ENCODE measurements at places on chromosomes 12 and 14.

DNA sequence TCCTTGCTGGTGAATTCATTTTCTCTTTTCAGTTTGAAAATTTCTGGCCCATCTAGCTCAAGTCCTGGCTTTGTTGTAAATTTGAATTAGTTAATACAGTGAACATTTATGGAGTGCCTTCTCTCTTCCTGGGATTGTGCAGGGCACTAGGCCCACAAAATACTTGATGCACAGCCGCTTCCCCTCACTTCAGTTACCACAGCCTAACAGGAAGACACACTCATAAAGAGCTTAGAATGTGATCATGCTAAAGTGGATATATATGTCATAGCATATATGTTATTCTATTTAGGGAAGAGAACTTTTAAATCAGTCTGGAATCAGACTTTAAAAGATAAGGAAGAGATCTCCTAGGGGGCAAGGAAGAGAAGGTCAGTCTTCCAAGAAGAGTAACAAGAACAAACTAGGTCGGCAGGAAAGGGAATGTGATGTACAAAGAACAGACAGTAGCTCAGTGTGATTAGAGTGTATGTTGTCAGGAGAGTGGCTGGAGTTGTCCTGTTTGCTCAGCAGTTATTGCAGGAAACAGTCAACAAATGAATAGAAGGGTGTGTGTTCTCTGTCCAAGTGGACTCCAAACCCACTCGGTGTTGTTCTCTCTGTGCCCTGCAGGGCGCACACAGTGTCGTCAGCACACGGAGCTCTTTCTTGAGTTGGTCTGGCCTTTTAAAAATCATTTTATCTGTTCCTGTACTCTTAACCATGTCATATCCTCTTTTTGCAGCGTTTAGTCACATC, 74.4 kb downstream of the DAAM1 start:
- no peaks in the 10 kb centered on the region for H3K27me3 ChIP-seq
- DNase-seq: no peak
- H3K4me1 ChIP-seq: peaks cover 17% of the 10 kb centered on the region
- H3K4me3 ChIP-seq: no peak overlapping the region
- peaks cover 34% of the 10 kb centered on the region for H3K36me3 ChIP-seq
- H3K27ac ChIP-seq: no peak overlapping the region

DNA sequence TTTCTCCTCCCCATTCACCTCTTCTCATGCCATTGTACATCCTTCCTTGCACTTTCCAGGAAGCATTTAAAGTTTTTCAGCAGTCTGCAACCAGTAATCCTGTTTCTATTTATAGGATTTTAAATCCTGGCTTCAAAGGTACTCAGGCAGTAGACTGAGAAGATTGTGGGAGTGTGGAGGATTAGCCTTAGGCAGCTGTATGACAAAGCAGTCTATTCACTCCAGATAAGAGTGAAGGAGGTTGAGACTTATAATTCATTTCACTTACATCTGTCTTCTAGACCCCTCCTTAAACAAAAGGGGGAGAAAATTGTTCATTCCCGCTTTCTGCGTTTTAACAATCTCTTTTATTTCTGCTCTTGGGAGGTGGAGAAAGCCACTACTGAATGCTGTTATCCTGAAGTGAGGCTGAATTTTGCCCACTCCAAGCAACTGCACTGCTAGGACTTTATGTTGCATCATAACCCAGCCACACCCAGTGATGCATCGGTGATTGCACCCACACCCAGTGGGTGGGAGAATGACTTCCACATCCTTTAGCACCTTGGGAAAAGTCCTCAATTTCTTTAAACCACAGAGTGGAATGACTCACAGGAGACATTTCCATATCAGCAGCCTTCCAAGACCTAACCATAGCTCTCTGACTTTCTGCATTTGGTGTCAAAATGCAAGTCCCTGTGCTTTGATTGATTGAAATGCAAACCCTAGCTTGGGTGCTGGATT, 382.5 kb upstream of the ATP2B1 start:
- peaks cover 7% of the 10 kb centered on the region for H3K4me1 ChIP-seq
- peaks cover 7% of the 10 kb centered on the region for H3K36me3 ChIP-seq
- no peak overlapping the region for H3K27ac ChIP-seq

DNA sequence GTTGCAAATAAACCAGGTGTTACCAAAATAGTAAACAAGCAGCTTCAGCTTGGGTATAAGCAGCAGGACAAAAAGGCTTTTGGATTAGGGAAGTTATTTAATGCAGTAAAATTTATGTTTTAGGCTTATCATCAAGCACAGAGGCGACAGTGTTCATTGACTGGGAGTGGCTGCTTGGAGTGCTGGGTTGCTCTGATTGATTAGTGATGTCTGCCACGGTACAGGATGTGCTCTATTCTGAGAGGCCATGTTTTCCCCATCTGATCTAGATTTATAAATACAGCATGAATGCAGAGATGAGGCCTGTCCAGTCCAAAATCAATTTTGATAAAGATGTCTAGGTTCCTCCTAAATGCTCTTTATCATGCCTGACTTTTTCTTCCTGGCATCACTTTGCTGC, 83.5 kb downstream of the MAP1LC3B2 start:
- H3K27ac ChIP-seq: no peak overlapping the region
- no peaks in the 10 kb centered on the region for H3K36me3 ChIP-seq
- H3K27me3 ChIP-seq: peaks cover 1% of the 10 kb centered on the region
- H3K4me1 ChIP-seq: no peaks in the 10 kb centered on the region
- no peak overlapping the region for H3K4me3 ChIP-seq
- no peak for DNase-seq

DNA sequence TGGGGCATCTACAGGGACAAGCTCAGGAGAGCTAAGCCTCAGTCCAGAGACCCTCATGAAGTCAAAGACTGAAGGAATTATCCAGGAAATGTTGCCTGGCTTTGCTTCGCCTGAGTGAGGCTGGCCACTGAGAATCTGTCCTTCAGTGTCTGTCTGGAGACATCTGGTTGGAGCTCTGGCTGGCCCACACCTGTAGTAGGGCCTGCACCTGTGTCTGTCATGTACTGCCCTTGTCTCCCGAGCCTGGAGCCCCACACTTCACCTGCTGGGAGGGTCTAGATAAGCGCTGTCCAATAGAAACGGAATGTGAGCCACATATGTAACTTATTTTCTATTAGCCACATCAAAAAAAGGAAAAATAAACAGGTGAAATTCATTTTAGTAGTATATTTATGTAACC, 9.9 kb upstream of the HDAC7 start:
- H3K27ac ChIP-seq: no peak overlapping the region
- no peak overlapping the region for H3K4me3 ChIP-seq
- H3K4me1 ChIP-seq: peaks cover 47% of the 10 kb centered on the region

DNA sequence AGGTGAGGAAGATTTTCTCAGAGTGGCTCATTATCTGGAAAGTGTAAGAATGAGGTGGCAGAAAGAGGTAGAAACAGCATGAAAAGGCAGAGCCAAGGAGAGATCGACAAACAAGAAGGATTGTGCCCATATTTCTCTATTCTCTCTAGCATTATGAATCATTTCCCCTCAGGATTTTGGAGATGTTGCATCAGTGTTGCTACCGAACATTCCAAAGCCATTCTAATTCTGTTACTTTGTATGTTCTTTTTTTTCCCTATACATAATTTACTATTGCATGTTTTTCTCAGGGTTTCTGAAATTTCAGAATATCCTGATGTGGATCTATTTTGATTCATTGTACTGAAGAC, 61.4 kb downstream of the KICS2 start:
- H3K4me3 ChIP-seq: no peak overlapping the region
- H3K4me1 ChIP-seq: no peaks in the 10 kb centered on the region
- no peak overlapping the region for H3K27ac ChIP-seq

- no peak overlapping the region for H3K27ac ChIP-seq
- H3K36me3 ChIP-seq: no peaks in the 10 kb centered on the region
- H3K4me3 ChIP-seq: no peak overlapping the region
- no peaks in the 10 kb centered on the region for H3K27me3 ChIP-seq
Observed at GRCh38 chr12:81800298-81801148, 41.4 kb upstream of the PPFIA2 start.

- no peak for DNase-seq
- no peaks in the 10 kb centered on the region for H3K36me3 ChIP-seq
- no peak overlapping the region for H3K27ac ChIP-seq
- H3K4me1 ChIP-seq: no peaks in the 10 kb centered on the region
- no peak overlapping the region for H3K4me3 ChIP-seq
Observed at GRCh38 chr12:90622431-90622830, 332.5 kb downstream of the CCER1 start.

- no peak for DNase-seq
- no peak overlapping the region for H3K4me3 ChIP-seq
- no peaks in the 10 kb centered on the region for H3K4me1 ChIP-seq
- H3K27ac ChIP-seq: no peak overlapping the region
- peaks cover 45% of the 10 kb centered on the region for H3K27me3 ChIP-seq
Observed at GRCh38 chr12:2640709-2641108, 154.1 kb upstream of the FKBP4 start.

- no peak overlapping the region for H3K4me3 ChIP-seq
- DNase-seq: no peak
- no peak overlapping the region for H3K27ac ChIP-seq
- no peaks in the 10 kb centered on the region for H3K27me3 ChIP-seq
Observed at GRCh38 chr12:38689704-38690103, 215.7 kb downstream of the CPNE8 start.
